NCI-H460 (cell line): ENCODE measurements at places on chromosomes 7 and 10. TPM values are rescaled to one million over a fixed set of nuclear protein-coding genes. Genes with fewer than 3 reads are reported as not detected.

Gene PRKG1
- total RNA-seq, result 0.81 and 1.0 TPM in 2 replicates

Gene LRGUK
- 0.15 TPM in 1 of 2 replicates, not detected in the other for total RNA-seq

Gene PIK3CG
- not detected in 2 replicates for total RNA-seq

Gene FOXI2
- not detected in 2 replicates for total RNA-seq

Gene PFKFB3
- total RNA-seq, result 15.0 and 15.1 TPM in 2 replicates

Gene NPTX2
- total RNA-seq, result 1.4 and 2.0 TPM in 2 replicates

Gene CALCR
- total RNA-seq, result 0.17 and 0.32 TPM in 2 replicates

Gene ANLN
- total RNA-seq, result 84.9 and 85.1 TPM in 2 replicates

Gene ADRA2A
- not detected in 2 replicates for total RNA-seq

Gene OR2A12
- not detected in 2 replicates for total RNA-seq

Gene SPDYE5
- total RNA-seq, result 0.10 TPM in 1 of 2 replicates, not detected in the other

Gene SPDYE2B
- total RNA-seq, result not detected in 2 replicates

Gene NYAP1
- 0.47 and 1.2 TPM in 2 replicates for total RNA-seq

Gene SUGCT
- 0.66 and 1.3 TPM in 2 replicates for total RNA-seq

Gene GHRHR
- not detected in 2 replicates for total RNA-seq

Gene MET
- total RNA-seq, result 77.6 and 80.5 TPM in 2 replicates

Gene LMBR1
- 43.8 and 53.4 TPM in 2 replicates for total RNA-seq

Gene HTR5A
- total RNA-seq, result not detected in 2 replicates

Gene ERV3-1
- 3.0 and 6.0 TPM in 2 replicates for total RNA-seq

Gene C10orf105
- not detected in 2 replicates for total RNA-seq

Gene SFRP5
- total RNA-seq, result not detected in 2 replicates

Gene MYL7
- not detected in 2 replicates for total RNA-seq

Gene ELOVL3
- total RNA-seq, result 0.20 TPM in 1 of 2 replicates, not detected in the other

Gene SLC13A4
- total RNA-seq, result not detected in 2 replicates

Gene ABCB4
- 0.07 TPM in 1 of 2 replicates, not detected in the other for total RNA-seq

Gene CD36
- total RNA-seq, result 0.82 and 0.84 TPM in 2 replicates

Gene DNAH11
- total RNA-seq, result 0.22 and 0.40 TPM in 2 replicates

Gene H2BK1
- total RNA-seq, result not detected in 2 replicates

Gene CPN1
- not detected in 2 replicates for total RNA-seq

Gene RBM33
- 20.9 and 22.9 TPM in 2 replicates for total RNA-seq

Gene EGR2
- total RNA-seq, result 0.26 and 0.32 TPM in 2 replicates

Gene C10orf62
- 0.12 TPM in 1 of 2 replicates, not detected in the other for total RNA-seq

Gene CPVL
- total RNA-seq, result 30.0 and 33.0 TPM in 2 replicates

Gene TFEC
- 0.06 TPM in 1 of 2 replicates, not detected in the other for total RNA-seq

Gene SP4
- total RNA-seq, result 9.0 and 10.1 TPM in 2 replicates

Gene GRM3
- not detected in 2 replicates for total RNA-seq

Gene ACSM6
- total RNA-seq, result not detected in 2 replicates

Gene TMEM236
- 0.10 and 0.17 TPM in 2 replicates for total RNA-seq

Gene CALML3
- not detected in 2 replicates for total RNA-seq

Gene ZNF365
- total RNA-seq, result 3.3 and 4.2 TPM in 2 replicates

Gene ARHGAP21
- total RNA-seq, result 53.2 and 60.2 TPM in 2 replicates

Gene NRG3
- total RNA-seq, result not detected in 2 replicates

Gene KIN
- 14.6 and 14.7 TPM in 2 replicates for total RNA-seq
